ENCODE measurements at places on chromosomes 16 and 17.

GRCh38 chr17:31250229-31250628, 46.8 kb downstream of the OMG start:
- no peak for DNase-seq

GRCh38 chr17:7992924-7993323, 9.5 kb upstream of the GUCY2D start:
- no peak for DNase-seq

DNA sequence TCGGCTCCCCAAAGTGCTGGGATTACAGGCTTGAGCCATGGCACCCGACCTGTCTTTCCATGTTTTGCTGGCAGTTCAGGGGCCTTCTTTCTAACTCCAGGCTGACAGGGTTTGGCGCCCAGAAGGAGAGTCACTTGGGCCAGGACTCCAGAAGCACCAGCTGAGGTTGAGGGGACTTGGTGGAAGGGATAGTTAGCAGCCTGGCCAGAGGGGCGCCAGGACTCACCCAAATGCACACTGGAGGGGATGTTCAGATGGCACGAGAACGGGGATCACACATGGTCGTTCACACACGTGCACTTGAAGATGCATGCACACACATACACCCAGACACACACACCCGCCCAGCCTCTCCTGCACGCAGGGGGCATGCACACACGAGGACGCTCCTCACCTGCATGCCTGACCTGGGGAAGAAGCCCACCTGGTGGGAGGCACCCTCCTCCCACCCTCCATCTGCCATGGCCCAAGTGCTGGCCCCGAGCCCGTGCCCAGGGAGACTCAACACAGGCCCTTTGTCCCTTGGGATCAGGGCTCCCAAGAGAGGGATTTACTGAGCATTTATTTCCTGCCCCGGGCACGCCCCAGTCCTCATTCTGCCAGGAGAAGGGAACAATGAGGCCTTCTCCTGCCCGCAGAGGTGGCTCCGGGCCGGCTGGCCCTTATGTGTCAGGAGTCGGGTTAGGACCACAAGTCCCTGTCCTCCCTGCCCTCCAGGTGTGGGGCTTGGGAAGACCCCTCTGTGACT, 2.3 kb upstream of the PRSS21 start:
- DNase-seq: no peak

DNA sequence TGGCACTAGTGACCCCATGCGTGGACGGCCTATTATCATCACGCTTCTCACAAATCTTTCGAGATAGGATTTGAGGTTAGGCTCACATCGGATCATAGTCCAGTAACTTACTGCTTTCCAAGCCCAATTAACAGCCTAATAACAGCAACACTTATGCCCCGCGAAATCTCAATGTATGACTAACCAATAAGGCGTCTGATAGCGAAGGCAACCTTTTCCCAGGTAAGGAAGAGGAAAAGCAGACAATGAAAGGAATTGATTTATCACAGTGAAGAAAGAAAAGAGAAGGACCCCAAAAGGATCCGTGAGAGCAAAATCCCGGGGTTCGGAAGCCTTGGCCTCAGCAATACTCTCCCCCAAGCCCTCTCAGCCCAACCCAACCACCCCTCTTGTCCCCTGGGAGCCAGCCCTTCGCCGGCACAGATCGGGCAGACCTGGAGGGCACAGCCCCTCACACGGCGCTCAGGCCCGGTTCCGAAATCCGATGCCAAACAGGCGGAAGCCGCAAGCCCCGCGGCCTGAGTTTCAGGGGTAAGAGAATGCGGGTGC, 534 bp downstream of the GPATCH8 start:
- DNase-seq: no peak

DNA sequence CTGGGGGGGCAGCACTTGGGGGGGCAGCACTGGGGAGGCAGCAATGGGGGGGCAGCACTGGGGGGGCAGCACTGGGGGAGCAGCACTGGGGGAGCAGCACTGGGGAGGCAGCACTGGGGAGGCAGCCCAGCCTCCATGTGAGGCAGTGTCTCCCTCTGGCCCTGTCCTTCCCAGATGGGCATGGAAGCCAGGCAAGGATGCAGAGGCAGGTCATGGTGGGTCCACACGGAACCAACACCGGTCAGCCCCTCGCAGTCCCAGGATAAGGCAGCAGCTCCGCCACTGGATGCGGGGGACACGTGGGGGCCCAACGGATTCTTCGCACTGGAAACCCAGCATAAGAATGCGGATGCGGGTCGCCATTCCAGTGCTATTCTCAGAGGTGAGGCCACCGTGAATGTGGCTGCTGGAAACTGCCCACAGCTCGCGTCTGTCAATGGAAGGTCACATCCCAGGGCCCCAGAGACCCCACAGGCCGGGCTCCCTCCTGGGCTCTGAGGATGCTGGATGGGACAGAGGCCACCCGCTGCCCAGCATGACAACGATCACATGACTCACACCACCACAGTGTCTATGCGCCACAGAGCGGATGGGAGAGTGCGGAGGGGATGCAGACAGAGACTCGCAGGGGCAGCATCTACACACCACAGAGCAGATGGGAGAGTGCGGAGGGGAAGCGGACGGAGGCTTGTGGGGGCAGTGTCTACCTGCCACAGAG, 59.0 kb downstream of the LMF1 start:
- no peak for DNase-seq

GRCh38 chr16:19177111-19177739, 9.2 kb downstream of the SYT17 start:
- no peak for DNase-seq

GRCh38 chr17:57114085-57114673, 29.1 kb downstream of the AKAP1 start:
- DNase-seq: peak; percentile 68

GRCh38 chr17:2259769-2260536, 43.6 kb downstream of the SMG6 start:
- DNase-seq: peak; percentile 75

DNA sequence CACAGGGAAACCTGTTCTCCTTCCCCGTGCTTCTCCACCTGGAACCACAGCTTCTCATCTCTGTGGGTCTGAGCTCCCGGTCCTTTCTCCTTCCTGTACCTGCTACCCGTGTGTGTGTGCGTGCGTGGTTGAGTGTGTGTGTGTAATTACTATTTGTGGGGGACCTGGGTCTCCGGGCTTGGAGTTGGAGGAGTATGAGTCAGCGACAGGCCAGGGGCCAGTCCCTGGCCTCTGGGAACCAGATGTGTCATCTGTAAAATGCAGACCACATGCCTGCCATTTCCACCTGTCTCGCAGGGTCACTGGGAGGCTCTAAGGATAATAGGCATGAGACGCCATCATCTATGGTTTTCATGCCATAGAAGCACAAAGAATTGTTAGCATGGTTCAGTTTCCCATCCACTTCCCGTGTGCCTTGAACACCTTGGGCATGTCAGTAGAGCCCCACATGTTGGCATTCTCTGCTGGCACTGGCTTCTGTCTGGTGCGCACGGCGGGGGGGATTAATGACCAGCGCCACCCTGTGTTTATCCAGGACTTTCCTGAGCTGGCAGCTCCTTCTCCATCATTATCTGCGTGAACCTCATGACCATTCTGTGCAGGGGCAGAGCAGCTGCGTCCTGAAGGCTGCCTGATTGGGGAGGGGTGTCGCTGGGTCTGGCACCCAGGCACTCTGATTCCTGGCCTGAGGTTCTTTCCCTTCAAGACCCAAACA, 1.5 kb downstream of the ZNF205 start:
- DNase-seq: no peak

GRCh38 chr16:54538276-54538675, 251.7 kb upstream of the IRX3 start:
- DNase-seq: peak; percentile 50

DNA sequence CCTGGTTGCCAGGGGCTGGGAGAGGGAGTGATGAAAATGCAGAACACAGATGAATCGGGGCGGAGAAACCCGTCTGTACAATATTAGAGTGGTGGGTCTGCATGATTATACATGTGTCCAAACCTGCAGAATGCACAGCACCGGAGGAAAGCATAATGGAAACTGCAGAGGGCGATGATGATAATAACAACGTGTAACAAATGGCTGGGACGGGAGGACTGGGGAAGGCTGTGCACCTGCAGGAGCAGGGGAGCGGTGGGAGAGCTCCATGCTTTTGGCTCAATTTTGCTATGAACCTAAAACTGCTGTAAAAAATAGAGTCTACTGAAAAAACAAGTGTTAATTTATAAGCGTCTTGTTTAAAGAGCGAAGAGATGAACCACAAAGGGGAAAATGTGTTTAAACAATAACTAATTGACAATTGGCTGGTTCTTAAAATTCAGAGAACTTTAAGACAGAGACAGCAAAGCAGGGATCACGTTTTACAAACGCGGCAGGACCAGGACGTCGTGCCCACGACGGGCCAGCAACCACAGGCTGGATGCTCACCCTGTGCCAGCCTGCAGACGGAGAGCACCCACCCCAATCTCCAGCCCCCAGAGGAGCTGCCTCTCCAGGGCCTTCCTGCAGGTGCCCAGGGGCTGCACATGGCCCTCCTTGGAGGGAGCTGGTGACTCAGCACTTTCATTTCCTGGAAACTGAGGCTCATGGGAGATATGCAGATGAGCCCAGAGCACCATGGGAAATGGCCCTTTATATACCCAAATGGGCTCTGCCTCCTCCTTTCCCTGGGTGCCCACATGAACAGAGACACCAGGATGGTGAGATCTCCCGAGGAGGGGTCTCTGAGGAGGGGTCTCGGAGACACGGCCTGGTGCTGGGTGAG, at the start of gene TEX19:
Gene TEX19, plus strand, starts transcription at position 783 of the 886 bp plus-strand sequence. CDS start 2,904 bp downstream, outside the sequence.
- no peak for DNase-seq

- DNase-seq: no peak
Observed at GRCh38 chr17:17851103-17852002, 14.6 kb upstream of the SREBF1 start.

DNA sequence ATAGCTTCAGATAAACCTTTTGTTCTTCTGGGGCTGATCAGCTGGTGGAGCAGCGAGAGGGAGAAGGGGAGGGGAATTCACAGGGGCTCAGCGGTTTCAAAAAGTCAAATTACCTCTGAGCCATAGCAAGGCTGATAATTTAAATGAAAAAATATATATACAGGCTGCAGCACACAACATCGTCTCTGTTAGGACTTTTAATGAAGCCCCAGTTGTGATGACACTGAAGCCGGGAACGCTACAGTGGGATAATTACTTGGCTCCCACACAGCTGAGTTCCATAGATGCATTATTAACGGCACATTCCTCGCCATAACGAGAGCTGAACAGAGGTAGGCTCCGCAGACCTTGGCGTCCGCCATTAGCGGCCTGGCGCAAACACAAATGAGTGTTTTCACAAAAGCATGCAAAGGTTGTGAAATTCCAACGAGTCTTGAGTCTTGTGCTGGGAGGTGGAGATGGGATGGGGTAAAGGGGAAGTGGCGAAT, 216.0 kb downstream of the C16orf78 start:
- DNase-seq: no peak

- DNase-seq: peak; percentile 97
Observed at GRCh38 chr16:25106567-25107465, 4.7 kb upstream of the LCMT1 start.

DNA sequence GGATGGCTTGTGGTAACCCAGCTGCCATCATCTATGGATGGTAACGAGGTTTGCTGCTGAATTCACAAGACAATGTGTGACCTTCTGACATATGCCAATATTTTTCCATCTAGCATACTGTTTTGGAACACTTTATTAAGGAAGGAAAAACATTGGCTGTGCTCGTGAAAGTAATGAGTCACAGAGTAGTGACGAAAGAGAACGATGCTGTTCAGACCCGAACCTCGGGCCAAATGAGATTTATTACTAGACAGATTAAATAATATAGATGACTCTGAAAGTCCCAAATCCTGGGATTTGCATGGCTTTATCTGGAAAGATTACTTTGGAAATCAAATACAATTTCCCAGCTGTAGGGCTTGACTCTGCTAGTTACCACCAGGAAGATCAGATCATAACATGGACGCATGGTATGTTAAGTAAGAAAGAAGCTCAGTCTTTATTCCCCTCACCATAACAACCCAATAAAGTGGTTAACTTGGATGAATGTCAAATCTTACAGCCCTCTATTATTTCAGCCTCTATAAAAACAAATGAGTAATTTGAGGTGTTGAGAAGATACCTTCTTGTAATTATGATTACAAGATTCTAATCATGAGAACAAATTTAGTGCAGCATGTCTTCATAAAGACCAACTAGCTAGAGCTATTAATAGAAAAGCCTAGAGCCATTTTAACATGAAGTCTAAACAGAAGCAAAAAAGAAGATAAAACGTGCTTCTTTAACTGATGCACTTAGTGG, 32.6 kb downstream of the ERN1 start:
- DNase-seq: peak; percentile 54

- no peak for DNase-seq
Observed at GRCh38 chr17:7873051-7873450, 15.2 kb downstream of the CYB5D1 start.

GRCh38 chr17:77966476-77966875, 8.0 kb downstream of the TNRC6C start:
- no peak for DNase-seq

- peak; percentile 45 for DNase-seq
Observed at GRCh38 chr17:15649861-15650421, 30.4 kb upstream of the FBXW10B start.

GRCh38 chr16:57126411-57126810, 34.0 kb downstream of the CPNE2 start:
- DNase-seq: no peak

DNA sequence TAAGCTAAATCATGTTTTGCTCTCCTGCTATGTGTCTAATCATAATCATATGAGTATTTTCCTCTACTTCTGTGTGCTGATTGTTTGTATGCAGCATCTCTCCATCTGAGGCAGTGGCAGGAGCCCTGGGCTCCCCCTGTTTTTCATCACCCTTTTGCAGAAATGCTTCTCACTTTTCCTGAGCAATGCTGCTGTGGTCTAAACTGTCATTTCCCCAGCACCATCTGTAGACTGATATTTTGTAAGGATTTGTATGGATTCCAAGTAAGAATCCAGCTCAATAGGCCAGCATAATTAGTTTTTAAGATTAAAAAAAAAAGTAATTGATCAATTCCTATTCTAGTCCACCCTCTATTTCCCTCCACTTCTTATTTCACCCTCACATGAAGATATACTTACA, 257.0 kb upstream of the CPHXL start:
- no peak for DNase-seq

DNA sequence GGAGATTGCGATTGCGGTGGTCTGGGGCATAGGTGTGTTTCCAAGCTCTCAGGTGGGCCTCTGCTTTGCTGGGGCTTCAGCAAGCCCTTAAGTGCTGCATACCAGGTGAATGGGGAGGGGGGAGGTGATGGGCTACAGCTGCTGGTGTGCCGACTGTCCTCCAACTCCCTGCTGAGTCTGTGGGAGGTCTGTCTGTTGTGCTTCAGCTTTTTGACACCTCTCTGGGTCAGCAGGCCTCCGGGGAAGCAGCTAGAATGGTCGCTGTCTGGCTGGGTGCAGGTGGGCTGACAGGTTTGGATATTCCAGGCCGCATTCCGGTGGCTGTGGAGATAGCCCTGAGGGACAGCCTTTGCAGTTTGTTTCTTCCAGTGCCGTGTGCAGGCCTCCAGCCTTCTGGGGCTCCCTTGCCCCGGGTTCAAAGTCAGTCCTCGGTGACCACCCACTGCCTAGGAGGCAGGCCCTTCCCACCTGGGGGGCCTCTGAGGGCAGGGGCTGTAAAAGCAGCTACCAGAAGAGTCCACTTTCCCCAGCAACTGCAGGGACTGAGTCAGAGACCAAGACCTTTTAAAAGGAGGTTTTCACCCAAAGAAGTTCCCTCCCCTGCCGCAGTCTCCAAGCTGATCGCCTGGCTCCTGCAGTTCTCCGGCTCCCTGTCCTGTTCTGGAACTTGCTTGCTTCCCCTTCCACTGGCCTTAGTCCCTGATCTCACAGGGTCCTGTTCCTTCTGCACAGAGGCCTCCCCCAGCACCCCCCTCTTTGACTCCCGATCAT, 2.0 kb upstream of the TTYH2 start:
- no peak for DNase-seq

GRCh38 chr17:61455324-61456060, 3.3 kb downstream of the TBX4 start:
- no peak for DNase-seq

Measured in AG20443 (cell line).